ENCODE measurements at places on chromosomes 6 and 20.

DNA sequence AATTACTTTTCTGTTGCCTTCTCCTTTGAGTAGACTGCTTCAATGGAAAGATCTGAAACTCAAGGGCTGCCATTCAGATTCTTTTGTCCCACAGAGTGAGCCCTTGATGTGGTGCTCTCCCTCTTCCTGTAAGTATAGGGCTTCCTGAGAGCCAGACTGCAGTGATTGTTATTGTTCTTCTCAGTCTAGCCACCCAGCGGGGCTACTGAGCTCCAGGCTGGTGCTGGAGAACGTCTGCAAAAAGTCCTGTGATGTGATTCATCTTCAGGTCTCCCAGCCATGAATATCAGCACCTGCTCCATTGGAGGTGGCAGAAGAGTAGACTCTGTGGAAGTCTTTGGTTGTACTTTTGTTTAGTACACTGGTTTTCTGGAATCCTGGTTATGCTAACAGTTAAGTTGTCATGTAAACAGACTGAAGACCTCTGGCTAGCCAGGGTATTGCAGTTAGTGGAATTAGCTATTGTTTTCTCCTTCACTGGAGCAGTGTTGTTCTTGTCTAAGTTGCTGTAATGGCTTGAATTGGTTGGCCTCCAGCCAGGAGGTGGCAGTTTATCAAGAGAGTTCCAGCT lies 240.9 kb downstream of the COL12A1 start:
- DNase-seq, result no peak

DNA sequence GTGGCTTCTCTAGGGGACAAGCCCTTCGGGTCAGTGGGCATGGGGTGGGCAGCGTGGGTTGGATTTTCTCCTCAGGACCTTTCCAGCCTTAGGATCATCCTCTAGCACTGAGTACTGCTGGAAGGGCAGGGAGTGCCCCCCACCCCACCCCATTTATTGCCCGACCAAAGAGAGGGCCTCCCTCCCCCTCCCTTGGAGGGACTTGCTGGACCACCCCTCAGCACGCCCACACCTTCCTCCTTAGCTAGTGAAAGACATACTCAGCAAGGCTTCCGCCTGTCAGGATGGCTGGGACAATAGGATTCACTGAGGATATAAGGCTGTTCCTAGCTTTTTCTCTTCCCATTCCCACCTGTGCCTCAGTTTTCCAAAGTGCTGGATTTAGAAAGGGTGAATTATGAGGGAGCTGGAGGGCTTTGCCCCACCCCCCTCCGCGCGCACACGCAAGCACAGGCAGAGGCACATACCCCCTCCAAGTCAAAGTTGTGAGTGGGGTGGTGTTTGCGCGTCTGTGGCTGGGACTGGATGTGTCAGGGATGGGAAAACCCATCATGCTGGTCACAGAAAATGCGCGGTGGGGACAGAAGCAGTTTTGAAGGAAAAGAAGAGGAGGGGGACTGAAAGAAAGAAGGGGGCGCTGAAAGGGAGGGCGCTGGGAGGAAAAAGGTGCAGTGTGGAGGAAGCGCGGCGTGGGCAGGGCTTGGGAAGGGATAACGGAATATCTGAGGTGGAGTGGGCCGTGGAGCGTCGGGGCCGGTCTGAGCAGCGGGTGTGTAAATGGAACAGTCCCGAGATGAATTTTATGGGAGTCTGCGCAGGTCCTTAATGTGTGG lies 693 bp upstream of the SLC29A1 start:
- no peak for DNase-seq

- no peak for DNase-seq
Measured at GRCh38 chr20:1995531-1996310, 1.9 kb upstream of the PDYN start.

DNA sequence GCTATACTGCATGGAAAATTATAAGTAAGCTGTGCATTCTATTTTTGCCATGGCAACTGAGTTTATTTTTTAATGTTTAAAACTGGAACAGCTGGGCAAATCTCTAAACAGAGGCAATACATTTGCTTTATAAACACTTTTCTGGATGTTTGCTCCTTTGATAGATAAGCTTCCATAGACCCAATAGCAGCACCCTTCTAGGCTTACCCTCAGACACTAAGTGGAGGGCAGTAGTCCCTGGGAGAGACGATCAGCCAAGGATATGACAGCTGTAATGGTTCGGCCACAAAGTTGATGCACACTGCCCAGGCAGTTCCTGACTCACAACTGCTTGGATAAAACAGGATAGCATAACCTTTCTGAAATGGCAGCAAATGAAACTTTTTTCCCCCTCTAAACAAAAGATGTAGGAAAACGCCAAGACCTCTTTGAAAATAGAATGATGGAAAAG lies 8.5 kb upstream of the MRPS10 start:
- no peak for DNase-seq

GRCh38 chr6:133827766-133828165 lies 61.1 kb upstream of the TCF21 start:
- no peak for DNase-seq

DNA sequence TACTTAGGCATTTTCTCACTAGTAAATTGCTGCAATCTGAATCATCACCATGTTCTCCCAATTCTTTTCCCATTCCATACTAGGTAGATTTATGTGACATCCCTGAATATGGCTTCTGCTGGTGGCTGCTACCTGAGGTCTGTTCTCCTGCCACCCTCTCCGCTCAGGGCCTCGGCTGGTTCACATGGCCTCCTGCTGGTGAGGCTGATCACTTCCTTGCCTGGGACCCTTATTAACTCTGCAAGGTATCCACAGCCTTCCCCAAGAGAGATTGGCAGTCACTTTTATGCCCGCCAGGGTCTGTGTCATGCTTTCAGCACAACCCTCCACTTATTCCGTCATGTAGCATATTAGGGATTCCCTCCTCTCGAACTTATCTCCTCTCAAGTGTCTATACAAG lies 424.5 kb upstream of the FLRT3 start:
- DNase-seq, result no peak

- no peak for DNase-seq
Measured at GRCh38 chr6:145629478-145629877, 105.8 kb downstream of the EPM2A start.

- no peak for DNase-seq
Measured at GRCh38 chr20:51469046-51469445, 73.5 kb downstream of the NFATC2 start.

Data from hematopoietic multipotent progenitor cell (in vitro differentiated cells).